ENCODE measurements at places on chromosomes 2 and 18.

- no peaks in the 10 kb centered on the region for H3K36me3 ChIP-seq
- H3K27ac ChIP-seq = no peak overlapping the region
- H3K27me3 ChIP-seq = no peaks in the 10 kb centered on the region
- H3K4me3 ChIP-seq = no peak overlapping the region
- peak; percentile 2 for DNase-seq
- H3K4me1 ChIP-seq = no peaks in the 10 kb centered on the region
Observed at GRCh38 chr2:155633887-155634570, 698.5 kb downstream of the NR4A2 start.

DNA sequence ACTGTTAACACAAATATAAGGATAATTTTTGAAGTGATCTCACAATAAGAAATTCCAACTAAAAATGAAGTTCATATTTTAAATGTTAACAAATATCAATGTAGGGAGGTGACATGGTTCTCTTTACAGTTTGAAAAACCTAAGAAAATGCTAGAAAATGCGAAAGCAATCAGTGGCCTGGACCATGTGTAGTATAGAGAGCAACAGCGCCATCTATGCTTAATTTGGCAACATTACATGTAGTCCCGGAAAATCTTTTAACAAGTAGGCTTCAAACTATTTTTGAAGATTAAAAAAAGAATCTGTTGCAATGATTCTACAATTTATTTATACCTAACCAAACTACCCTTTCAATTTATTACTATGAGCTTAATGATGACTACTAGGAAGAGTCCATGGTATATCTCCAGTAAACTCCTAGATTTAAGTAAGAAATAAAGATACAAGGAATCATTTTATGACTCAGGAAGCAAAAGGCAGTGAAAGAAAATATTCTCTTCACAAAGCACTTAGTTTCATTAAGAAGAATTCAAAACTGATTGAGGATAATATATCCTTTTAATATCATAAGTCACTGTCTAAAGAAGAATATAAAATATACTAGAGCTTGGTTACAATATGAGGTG lies 33.3 kb downstream of the NDUFA10 start:
- no peaks in the 10 kb centered on the region for H3K4me1 ChIP-seq
- no peak overlapping the region for H3K27ac ChIP-seq
- DNase-seq = peak; percentile 13
- peaks cover 4% of the 10 kb centered on the region for H3K27me3 ChIP-seq

DNA sequence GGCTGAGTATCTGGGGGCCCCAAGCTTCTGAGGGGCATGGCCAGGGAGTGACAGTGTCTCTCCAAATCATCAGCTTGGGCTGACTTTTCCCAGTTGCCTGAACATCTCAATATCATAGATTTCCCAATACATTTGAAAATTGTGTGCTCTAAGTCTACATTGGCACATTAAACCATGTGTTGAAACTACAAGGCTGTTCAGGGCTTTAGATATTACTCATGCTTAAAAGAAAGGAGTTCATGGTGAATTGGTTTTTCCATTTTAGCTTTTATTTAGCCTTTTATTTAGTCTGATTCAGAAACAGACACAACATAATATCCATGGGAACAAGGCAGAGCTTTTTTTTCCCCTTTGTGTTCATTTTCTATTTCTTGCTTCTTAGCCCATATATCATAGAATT lies 49.9 kb upstream of the GALR1 start:
- H3K27me3 ChIP-seq = peaks cover 3% of the 10 kb centered on the region
- H3K27ac ChIP-seq = no peak overlapping the region
- no peaks in the 10 kb centered on the region for H3K4me1 ChIP-seq
- H3K36me3 ChIP-seq = no peaks in the 10 kb centered on the region

GRCh38 chr2:950080-950966 lies at the start of gene SNTG2:
Gene SNTG2, plus strand, starts transcription at chr2:950849. Its CDS starts 148 bp downstream, at chr2:950997.
- peak within 1 kb of the TSS; percentile 84 for H3K4me3 ChIP-seq
- H3K36me3 ChIP-seq = no peaks in the 10 kb centered on the region
- DNase-seq = peak; percentile 80
- peaks cover 20% of the 10 kb centered on the region for H3K4me1 ChIP-seq

- peaks cover 19% of the 10 kb centered on the region for H3K4me1 ChIP-seq
- H3K27ac ChIP-seq = no peak overlapping the region
- DNase-seq = no peak
- no peaks in the 10 kb centered on the region for H3K27me3 ChIP-seq
Observed at GRCh38 chr2:102154946-102155702, 12.6 kb downstream of the IL1R1 start.

GRCh38 chr2:9538000-9538507 lies 17.6 kb downstream of the ADAM17 start:
- no peak for DNase-seq
- no peak overlapping the region for H3K27ac ChIP-seq
- H3K4me1 ChIP-seq = no peaks in the 10 kb centered on the region
- H3K27me3 ChIP-seq = peaks cover 3% of the 10 kb centered on the region
- H3K36me3 ChIP-seq = peaks cover 65% of the 10 kb centered on the region
- no peak overlapping the region for H3K4me3 ChIP-seq

GRCh38 chr18:63892566-63892965 lies 5.1 kb downstream of the SERPINB2 start:
- peaks cover 6% of the 10 kb centered on the region for H3K27me3 ChIP-seq
- peaks cover 13% of the 10 kb centered on the region for H3K4me1 ChIP-seq
- DNase-seq = no peak
- no peaks in the 10 kb centered on the region for H3K36me3 ChIP-seq
- H3K4me3 ChIP-seq = no peak overlapping the region
- no peak overlapping the region for H3K27ac ChIP-seq

- no peak overlapping the region for H3K27ac ChIP-seq
- no peak for DNase-seq
- H3K36me3 ChIP-seq = no peaks in the 10 kb centered on the region
- H3K27me3 ChIP-seq = peaks cover 11% of the 10 kb centered on the region
Observed at GRCh38 chr2:100928235-100928634, 73.9 kb upstream of the RPL31 start.

DNA sequence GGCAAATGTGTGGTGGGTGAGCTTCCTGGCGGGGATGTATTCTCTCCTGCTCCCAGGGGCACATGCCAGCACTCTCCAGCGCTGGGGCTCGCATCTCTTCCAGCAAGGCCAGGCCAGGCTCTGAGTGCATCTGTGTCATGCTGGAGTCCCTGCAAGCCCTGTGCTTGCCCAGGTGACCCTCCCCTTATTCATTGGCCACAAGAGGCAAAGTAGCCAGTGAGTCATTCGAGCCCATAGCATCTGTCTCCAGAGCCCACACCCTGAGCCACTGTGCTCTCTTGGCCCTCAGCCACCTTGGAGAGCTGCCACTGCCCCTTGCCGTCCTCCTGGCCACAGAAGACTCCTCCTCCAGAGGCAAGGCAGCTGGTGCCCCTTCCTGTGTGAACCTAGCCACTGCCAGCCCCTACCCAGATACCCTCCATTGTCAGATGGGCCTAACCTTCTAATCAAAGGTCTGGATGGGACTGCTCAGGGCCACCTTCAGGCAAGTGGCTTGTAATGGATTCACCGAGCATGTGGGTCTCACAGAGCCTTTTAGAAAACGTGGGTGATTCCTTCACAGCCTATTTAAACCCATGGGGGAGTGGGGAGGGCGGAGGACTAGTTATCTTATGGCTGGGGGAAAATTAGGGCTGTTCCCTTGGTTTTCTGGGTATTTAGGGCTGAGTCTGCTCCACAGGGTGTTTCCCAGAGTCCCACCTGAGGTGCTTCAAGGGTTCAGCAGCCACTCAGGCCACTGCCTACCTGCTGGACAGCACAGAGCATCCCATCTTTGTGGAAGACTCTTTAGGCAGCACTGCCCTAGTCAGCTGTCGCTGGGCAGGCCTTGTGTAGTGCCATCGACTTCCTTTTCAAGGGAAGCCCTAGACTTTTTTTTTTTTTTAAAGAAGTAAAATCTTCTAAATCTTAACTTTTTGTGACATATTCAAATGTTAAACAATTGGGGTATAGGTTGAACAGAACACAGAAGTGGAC lies 137.4 kb downstream of the ACOXL start:
- H3K36me3 ChIP-seq = no peaks in the 10 kb centered on the region
- DNase-seq = no peak
- H3K4me1 ChIP-seq = peaks cover 23% of the 10 kb centered on the region
- no peak overlapping the region for H3K27ac ChIP-seq
- H3K4me3 ChIP-seq = no peak overlapping the region

DNA sequence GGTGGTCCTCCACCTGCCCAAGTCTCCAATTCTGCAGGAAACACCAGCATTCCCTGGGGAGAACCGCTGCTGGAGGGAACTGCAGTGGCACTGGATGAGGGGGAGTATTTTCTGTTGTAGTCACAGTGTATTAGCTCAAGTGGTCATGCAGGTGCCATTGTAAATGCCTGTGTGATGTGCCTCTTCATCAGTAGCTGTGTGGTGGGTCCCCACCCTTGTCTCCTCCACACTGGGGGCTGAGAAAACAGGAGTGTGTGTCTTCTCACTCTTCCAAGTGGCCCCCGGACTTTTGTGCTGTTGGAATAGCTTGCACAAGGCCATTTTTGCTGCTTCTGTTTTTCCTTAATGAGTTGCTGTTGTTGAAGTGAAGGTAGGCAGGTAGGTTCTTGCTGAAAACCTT lies 8.7 kb downstream of the NCK2 start:
- no peak overlapping the region for H3K4me3 ChIP-seq
- H3K36me3 ChIP-seq = peaks cover 75% of the 10 kb centered on the region
- H3K27me3 ChIP-seq = no peaks in the 10 kb centered on the region
- peaks cover 35% of the 10 kb centered on the region for H3K4me1 ChIP-seq
- DNase-seq = no peak

GRCh38 chr2:64854773-64855237 lies 134.4 kb upstream of the SLC1A4 start:
- no peak for DNase-seq
- H3K4me1 ChIP-seq = peaks cover 54% of the 10 kb centered on the region
- no peaks in the 10 kb centered on the region for H3K27me3 ChIP-seq
- no peak overlapping the region for H3K27ac ChIP-seq
- H3K36me3 ChIP-seq = no peaks in the 10 kb centered on the region
- H3K4me3 ChIP-seq = no peak overlapping the region

DNA sequence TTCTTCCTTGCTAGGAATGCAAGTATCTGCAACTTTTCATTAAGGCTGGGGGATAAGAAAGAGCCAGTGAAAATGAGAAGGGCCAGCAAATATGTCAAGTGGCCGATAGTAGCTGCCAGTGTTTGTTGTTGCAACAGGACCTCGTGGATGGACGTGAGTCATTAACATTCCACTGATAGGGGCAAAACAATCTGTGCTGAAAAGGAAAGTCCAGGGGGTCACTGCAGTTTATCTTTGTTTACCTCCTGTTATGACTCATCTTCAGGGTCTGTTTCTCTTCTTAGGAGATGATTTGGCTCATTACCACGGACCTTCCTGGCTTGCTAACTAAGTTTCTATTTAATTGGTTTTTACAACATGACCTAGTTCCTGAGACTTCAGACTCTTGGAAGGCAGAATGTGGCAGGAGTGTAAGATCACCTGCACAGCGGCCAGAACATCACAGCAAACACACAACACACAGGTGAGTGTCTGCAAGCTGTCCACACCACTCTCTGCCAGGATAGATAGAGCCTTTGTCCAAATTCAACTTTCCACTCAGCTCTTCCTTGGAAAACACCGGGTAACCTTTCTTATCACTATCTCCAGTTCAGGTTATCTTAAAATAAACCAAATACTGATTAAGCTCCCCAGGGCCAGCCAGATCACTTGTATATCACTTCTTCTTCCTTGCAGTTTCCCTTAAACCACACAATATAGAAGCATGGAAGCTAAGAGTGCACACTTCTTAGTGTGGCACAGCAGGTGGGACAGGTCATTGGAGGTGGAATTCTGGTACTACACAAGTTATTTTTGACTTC lies 157.5 kb upstream of the LMAN1 start:
- H3K4me1 ChIP-seq = peaks cover 29% of the 10 kb centered on the region
- DNase-seq = no peak
- H3K4me3 ChIP-seq = no peak overlapping the region
- H3K27me3 ChIP-seq = no peaks in the 10 kb centered on the region

DNA sequence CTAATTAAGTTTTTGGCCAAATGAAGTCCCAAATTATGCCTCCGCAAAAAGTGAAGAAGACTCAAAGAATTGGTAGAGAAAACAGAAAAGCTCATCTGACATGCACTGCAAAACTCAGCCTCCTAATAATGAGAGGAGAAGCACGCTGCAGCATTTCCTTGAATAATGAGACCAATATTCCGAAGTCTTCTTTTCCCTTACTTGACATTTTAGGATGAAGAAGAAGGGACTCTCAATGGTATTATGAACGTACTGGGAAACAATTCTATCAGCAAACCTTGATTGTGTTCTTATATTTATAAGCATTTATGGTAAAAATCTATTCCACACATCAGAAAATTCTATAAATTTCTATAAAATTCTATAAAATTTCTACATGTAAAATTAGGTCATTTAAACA lies 733.9 kb upstream of the ACVR2A start:
- DNase-seq = no peak
- H3K36me3 ChIP-seq = no peaks in the 10 kb centered on the region
- H3K4me3 ChIP-seq = no peak overlapping the region
- H3K27me3 ChIP-seq = peaks cover 4% of the 10 kb centered on the region

GRCh38 chr2:228023619-228024018 lies 152.2 kb downstream of the DAW1 start:
- no peaks in the 10 kb centered on the region for H3K27me3 ChIP-seq
- no peak overlapping the region for H3K27ac ChIP-seq
- no peak overlapping the region for H3K4me3 ChIP-seq
- no peak for DNase-seq
- H3K36me3 ChIP-seq = no peaks in the 10 kb centered on the region
